Lower leg skin (tissue), 4 donors: ENCODE measurements at places on chromosomes 4 and X.

- no peak for DNase-seq
Measured at GRCh38 chrX:13827298-13828090, 10.6 kb upstream of the GPM6B start.

- DNase-seq, result no peak
Measured at GRCh38 chr4:102501447-102501696, 213 bp downstream of the NFKB1 start.

GRCh38 chr4:78599931-78600375, 48.4 kb downstream of the ANXA3 start:
- no peak for DNase-seq

DNA sequence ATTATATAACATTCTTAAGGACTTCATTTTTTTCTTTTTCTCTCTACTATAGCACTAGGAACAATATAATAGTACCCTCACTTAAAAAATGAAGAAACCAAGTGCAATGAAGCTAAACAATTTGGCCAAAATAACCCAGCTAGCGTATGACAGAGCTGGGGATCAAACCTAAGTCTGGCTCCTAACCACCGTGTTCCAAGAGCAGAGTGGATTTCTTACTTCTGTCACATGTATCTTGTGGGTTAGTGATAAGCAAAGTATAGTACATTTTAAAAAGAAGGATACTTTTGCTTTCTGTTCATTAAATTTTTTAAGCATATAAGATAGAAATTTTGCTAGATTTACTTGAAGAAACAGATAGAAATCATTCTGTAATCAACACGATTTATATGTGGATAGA, 11.5 kb downstream of the LIMCH1 start:
- DNase-seq, result no peak

DNA sequence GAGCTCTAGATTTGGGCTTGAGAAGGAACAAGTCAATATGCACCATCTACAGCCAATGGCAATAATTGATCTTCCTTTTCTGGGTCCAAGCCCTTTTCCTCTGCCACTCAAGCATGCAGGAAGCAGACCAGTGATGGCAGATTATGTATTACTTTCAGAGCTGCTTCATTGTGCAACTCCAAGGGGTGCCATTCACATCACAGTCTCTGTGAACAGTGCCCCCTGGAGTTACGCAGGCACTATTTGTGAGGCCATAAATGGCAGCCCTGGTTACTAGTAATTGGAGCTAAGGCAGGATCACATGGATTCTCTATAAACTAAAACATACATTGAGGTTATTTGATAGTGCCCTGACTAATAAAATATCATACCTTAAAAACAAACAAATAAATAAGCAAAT, 313.4 kb upstream of the SLC7A11 start:
- DNase-seq, result no peak

DNA sequence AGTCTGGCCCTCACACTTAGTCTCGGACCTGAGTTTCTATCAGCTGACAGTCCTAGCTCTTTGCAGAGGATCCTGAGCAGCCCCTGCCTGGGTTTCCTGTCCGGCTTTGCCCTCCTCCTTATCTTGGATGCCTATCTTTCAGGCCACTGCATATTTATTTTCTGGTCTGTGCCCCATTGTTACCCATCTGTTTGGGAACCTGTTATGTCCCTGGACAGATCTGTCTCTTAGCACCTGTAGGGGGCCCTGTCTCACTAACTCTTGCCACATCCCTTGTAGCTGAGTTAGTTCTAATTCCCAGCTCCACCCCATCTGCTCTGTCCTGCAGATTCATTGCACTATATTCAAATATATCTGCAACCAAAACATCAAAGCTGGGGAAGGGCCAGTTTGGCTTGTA, 514.9 kb upstream of the LCORL start:
- no peak for DNase-seq

DNA sequence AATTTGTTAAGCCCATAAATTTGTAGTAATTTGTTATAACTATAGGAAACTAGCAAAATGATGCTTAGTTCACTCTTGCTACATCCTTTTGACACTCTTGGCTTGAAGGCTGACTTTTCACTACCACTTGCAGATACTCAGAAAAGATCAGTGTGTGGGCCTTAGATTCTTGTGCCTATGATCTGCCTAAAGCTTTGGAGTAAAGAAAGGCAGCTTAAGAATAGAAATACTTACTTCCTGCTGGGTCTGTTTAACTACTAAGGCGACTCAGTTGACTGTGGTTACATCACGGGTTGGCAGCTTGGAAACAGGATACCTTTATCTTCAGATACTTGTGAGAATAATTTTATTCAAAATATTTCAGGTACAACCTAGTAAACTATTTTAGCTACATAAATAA, 201.4 kb upstream of the FMR1 start:
- no peak for DNase-seq

GRCh38 chrX:105882581-105883275, 60.4 kb downstream of the NRK start:
- DNase-seq, result no peak

GRCh38 chr4:173514641-173515217, 15.3 kb downstream of the HAND2 start:
- DNase-seq, result peak; percentile 17

DNA sequence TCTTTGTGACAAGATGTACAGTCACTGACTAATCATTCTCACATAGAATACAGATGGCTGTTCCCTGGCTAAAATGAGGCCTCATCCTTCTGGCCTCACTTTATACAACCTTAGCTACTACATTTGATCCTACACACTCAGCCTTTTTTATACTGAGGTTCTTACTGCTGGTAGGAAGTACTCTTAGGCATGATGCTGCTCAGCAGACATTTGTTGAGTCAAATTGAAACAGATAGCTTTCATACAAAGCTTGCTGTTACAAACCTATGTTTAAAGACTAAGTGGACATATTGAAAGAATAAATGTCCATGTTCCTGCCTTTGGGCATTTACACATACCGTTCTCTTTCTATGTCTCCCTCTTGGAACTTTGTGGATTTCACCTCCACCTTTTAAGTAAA, 154.9 kb downstream of the NPFFR2 start:
- no peak for DNase-seq

- no peak for DNase-seq
Measured at GRCh38 chr4:138275963-138276621, 33.9 kb upstream of the SLC7A11 start.

DNA sequence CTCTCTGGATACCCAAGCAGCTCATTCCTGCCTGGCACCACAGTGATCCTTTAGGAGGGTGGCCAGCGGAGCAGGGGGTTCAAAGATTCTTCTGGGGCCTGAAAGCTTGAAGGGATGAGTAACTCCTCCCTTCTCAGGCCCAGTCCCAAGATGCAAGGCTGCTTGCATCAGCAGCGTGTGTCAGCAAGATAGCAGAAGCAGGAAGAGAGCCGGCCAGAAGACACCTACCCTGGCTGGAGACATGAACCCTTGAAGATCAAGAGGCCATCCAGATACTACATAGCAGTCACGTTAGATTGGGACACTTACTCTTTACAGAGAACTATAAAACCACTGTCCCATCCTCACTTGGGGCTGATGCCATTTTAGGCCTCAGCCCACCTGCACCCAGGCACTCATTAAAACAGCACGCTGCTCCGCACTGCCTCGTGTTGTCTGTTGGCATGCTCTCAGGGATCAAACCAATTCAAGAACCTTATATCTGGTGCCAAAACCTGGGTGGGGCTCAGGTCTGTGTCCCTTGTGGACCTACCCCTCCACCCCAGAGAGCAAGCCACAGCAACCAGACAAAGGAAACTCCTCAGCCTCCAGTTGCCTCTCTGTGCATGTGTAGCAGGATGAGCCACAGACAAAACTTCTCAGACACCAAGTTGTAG, 6.5 kb downstream of the UGT2B17 start:
- no peak for DNase-seq

- no peak for DNase-seq
Measured at GRCh38 chr4:182235021-182235795, 8.0 kb upstream of the TENM3 start.

GRCh38 chrX:37347420-37347819, 1.7 kb upstream of the PRRG1 start:
- no peak for DNase-seq

GRCh38 chr4:7540206-7540605, 105.5 kb upstream of the PSAPL1 start:
- no peak for DNase-seq

GRCh38 chr4:106652095-106652494, 283.5 kb upstream of the GIMD1 start:
- no peak for DNase-seq

DNA sequence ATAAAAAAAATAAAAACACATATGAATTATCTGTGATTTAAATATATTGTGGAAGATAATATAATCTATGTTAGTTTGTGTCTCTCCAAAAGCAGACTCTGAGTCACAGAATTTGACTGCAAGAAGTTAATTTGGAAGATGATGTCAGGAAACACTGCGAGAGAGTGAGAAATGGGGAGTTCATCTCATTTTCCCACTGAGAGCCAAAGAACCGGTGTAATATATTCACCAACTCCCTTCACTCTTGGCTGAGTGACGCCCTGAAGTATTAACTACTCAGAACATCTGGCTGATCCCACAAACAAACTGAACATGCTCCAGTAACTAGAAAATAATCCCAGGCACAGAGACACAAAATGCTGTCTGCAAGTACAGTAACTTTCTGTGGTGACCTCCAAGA, 345.8 kb upstream of the SPANXN1 start:
- no peak for DNase-seq
